ENCODE measurements at places on chromosomes 3 and 15.

- no peak for DNase-seq
Observed at GRCh38 chr15:28921919-28922706, 36.3 kb downstream of the APBA2 start.

DNA sequence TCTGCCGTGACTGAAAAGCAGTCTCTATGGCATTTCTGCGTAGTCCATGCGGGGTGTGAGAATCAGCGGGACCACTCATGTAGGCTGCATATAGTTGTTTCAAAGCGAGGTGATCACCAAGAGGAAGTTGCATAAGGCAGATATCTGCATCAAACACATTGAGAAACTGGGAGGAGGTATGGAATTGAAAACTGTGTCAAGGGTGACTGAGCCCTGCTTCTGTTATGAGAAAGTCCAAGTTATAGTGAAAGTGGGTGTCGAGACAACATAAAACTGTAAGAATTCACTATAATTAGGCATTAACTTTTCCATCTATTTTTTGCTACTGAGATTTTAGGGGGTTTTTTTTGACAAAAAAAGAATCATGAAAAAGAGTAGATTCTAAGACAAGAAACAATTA lies 109.3 kb downstream of the ZIC1 start:
- DNase-seq = no peak

DNA sequence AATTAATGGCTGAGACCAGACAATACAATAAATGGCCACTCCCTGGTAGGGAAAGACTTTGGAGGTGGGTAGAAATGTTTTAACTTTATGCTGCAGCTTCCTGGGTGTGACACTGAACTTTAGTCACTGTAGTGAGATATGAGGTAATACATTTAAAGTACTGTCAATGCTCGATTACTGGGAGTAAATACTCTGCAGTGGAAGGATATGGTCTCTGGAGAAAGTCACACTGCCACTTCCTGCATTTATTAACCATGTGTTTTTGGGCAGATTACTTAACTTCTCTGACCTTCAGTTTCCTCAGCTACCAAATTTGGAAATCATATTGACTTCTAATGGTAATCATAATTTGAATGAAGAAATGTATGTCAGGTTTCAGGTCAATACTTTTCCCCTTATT lies 317.1 kb upstream of the TGFBR2 start:
- no peak for DNase-seq

DNA sequence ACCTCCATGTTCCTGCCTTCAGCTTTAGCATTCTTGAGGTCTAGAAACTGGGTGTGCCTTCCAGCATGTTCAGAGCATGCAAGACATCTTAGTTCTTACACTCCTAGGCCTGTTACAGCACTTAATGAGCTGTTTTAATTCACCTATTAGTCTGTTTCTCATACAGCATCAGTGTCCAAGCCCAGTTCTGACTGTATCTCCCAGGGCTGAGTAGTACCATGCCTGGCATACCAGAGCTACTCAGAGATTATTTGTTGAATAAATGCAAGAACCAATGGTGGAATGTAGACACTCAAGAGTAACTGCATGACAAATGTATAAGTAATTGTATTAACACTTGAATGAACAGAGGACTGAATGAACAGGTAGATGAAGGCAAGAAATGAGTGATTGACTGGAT lies 61.8 kb upstream of the SCN5A start:
- no peak for DNase-seq

- DNase-seq = no peak
Observed at GRCh38 chr3:130621824-130622223, 104.8 kb downstream of the COL6A6 start.
